ENCODE measurements at places on chromosomes 4 and X.
A peak's percentile ranks its signal among the peaks of the same experiment; 100 is the strongest.

GRCh38 chr4:56570041-56570440, 64.5 kb downstream of the ARL9 start:
- no peak for DNase-seq

- DNase-seq = no peak
Measured at GRCh38 chr4:37891260-37892159, 626 bp downstream of the TBC1D1 start.

DNA sequence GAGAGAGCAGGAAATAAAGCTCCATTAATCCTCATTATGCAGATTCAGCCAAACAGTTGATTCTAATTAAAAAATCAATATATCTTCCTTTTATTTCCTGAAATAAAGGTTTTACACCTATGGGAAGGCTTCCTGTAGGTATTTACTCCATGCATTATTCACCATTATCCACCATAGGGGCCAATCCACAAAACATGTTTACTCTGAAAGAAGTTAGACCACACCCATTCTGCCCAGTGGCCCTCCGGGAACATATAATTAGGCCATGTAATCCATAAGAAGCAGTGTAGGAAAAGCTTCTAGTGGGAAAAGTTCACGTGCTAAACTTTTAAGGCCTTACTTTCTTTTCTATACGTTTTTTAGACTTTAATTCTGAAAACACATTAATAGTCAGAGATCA, 57.7 kb downstream of the SAT1 start:
- DNase-seq = no peak

DNA sequence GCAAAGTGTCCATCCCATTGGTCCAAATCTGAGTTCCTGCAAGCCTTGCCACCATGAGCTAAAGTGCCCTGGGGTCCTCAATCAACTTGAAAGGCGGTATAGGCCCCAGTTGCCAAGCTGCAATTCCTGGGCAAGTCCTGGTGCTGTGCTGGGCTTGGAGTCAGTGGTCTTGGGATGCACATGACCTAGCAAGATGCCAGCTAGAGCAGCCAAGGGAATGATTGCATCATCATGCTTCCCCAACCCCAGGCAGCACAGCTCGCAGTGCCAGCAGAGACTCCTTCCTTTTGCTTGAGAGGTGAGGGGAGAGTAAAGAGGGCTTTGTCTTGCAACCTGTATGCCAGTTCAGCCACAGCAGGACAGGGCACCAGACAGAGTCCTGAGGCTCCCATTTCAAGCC, 50.5 kb downstream of the KCNIP4 start:
- no peak for DNase-seq

DNA sequence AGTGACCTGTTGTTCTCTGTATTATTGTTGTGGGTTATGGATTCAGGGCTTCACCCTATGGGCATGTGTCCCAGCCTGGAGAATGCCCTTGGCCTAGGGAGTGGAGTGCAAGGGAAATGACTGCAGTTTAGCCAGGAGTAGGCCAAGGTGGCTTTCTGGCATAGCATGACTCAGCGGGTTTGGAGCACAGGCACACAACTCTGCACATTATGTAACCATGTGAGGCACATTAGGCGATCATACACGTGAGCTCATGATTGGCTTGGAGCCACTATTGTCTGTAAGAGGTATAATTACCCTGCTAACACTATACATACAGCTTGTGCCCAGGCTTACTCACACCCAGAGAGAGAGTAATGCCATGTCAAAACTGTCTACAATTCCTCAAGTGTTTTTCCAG, 35.1 kb upstream of the TACR3 start:
- peak; percentile 31 for DNase-seq

- no peak for DNase-seq
Measured at GRCh38 chr4:139887376-139887802, 221.8 kb downstream of the MGST2 start.

GRCh38 chr4:101019941-101020401, 327.4 kb downstream of the PPP3CA start:
- peak; percentile 8 for DNase-seq

Data from RCC 7860 (cell line).